Upper lobe of left lung (tissue), 6 donors: ENCODE measurements at places on chromosomes 11 and 22.

DNA sequence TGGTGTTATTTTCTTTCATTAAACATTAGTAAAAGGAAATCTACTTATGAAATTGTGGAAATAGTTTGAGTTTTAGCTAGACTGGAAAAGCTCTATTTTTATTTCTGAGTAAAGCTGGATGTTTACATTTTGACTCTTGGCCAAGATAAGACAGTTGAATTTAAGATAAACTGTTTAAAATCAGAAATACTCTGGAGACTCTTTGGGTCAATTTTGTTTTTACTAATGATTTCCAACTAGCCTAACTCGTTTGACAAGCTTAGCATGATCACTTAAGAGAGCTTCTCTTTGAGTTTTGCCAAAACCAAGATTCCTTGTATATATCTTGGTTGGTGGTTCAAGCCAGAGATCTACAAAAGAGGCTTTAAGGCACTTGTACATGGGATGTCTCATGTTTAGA is 724.8 kb upstream of the LUZP2 start:
- no peaks in the 10 kb centered on the region for H3K36me3 ChIP-seq
- DNase-seq = no peak
- no peaks in the 10 kb centered on the region for H3K27me3 ChIP-seq
- no peaks in the 10 kb centered on the region for H3K4me1 ChIP-seq

DNA sequence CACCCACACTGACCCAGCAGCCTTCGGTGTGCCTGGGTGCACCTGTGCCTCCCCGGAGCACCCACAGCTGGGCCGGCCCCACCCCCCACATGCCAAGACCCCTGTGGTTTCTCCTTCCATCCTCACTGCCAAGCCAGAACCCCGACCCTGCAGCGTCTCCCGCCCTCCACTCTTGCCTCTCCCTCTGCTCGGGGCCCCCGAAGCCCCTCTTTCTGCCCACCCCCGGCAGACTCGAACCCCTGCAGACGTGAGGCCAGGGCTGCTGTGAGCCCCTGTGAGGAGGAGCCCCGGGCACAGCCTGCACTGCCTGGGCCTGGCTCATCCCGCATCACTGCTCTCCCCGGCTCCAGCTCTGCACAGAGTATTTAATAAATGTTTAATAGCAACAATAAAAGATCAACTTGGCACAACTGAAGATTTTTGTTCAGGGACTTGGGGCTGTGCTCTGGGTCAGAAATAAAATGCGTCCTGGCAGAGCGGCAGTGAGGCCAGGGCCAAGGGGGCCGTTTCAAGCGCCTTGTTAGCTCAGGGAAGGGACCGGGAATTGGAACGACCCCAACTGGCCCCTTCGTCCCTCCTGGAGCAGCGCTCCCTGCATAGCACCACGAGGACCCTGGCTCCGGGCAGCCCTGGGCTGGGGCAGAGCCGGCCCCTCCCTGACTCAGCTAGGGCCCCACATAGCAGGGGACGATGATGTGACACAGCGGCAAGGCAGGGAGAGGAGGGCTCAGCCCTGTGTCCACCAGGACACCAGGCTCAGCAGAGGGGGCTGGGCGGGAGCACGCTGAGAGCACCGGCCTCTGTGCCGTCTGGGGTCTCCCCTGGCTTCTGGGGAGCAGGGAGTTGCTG is 520.8 kb downstream of the BRD1 start:
- H3K4me3 ChIP-seq = no peak overlapping the region
- no peak overlapping the region for H3K27ac ChIP-seq
- no peaks in the 10 kb centered on the region for H3K4me1 ChIP-seq
- H3K36me3 ChIP-seq = no peaks in the 10 kb centered on the region
- DNase-seq = peak; percentile 16

DNA sequence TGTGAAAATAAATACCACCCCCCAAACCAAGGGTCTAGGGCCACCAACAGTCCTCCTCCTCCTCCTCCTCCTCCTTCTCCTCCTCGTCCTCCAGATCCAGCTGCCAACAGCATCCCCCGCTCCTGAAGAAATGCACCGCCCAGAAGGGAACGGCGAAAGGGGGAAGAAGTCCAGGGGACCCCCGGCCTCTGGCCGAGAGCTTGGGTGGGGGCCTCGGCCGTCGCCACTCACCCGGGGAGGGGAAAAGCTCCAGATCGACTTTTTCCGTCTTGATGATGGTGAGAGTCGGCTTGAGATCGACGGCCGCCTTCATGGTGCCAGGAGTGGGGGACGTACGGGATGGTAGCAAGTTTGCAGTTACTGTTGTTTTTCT is 65.7 kb downstream of the ETS1 start:
- peaks cover 34% of the 10 kb centered on the region for H3K4me1 ChIP-seq
- peak; percentile 85 for DNase-seq
- H3K4me3 ChIP-seq = peak overlapping the region; percentile 53
- H3K27ac ChIP-seq = peak overlapping the region; percentile 98

DNA sequence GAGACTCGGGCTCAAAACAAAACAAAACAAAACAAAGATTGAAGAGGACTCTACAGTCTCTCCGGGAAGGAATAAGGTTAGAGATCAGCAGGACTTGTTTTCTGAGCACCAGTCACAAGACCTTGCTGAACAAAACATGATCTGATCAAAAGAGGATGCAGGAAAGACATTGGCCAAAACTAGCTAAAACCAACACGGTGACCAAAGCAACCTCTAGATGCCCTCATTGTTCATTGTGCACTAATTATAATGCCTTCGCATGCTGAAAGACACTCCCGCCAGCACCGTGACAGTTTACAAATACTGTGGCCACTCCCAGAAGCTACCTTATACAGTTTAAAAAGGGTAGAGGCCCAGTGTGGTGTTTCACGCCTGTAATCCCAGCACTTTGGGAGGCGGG is 15.7 kb upstream of the CHKA start:
- no peak overlapping the region for H3K27ac ChIP-seq
- peaks cover 19% of the 10 kb centered on the region for H3K4me1 ChIP-seq
- DNase-seq = no peak
- no peaks in the 10 kb centered on the region for H3K36me3 ChIP-seq
- H3K27me3 ChIP-seq = no peaks in the 10 kb centered on the region
- H3K4me3 ChIP-seq = no peak overlapping the region

- no peaks in the 10 kb centered on the region for H3K36me3 ChIP-seq
- no peak overlapping the region for H3K27ac ChIP-seq
- H3K4me3 ChIP-seq = no peak overlapping the region
- H3K4me1 ChIP-seq = no peaks in the 10 kb centered on the region
- DNase-seq = no peak
Measured at GRCh38 chr11:123419731-123420452, 10.2 kb upstream of the GRAMD1B start.

DNA sequence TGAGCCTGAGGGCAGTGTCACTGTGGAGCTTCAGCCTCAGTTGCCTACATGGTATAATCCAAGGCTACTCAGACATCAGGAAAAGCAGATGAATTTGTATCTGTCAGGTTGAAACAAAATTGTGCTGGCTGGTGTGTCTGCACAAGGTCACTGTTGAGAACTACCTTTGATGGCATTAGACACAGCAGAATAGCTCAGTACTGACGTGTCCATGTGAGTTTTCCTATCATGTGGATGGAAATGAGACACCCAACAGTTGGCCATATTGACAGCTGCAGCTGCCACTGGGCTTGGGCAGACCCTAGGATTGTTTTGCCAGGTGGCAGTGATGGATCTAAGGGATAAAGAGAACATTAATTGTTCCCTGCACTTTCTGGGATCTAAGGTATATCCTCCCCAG is 15.8 kb downstream of the CCDC134 start:
- H3K27ac ChIP-seq = no peak overlapping the region
- no peak for DNase-seq
- H3K27me3 ChIP-seq = no peaks in the 10 kb centered on the region
- no peak overlapping the region for H3K4me3 ChIP-seq

DNA sequence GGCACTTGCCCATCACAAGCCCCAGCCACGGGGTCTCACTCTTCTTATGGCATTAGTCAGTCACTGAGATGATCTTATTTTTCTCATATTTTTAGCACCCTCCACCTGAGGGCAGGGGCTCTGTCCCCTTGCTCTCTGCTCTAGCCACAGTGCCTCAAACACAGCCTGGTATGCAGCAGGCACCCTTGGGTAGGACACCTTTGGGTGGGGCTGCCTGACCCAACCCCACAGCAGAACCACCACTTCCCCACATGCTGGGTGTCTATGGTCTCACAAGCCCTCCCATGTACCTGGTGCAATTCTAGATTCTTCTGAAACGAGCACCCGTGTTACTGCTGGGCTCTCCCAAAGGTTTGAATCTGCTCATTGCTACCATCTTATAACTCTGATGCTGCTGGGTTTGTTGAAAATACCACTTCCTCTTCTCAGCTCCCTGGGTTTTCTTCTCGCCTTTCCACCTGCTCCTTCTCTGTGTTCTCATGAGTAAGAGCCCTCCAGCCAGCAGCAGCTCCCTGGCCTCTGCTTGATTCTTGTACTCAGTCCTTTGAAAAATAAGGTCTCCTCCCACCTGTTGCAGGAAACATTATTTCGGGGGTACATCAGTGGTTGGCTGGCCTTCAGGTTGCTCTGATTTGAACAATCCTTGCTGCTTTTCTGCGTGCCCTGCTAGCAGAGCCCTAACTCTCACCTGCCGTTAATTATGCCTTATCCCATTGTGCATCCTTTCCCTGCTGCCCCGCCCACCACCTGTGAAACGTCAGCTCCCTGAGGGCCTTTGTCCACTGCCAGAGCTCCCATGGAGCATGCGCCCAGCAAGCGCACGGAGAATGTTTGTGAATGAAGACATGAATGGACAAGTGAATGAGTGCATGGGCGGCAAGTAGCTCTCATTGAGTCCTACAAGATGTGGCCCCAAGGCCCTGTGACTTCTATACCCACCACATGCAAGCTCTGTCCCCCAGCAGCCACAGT is 1181.6 kb downstream of the TBC1D22A start:
- no peaks in the 10 kb centered on the region for H3K27me3 ChIP-seq
- no peak overlapping the region for H3K27ac ChIP-seq
- no peaks in the 10 kb centered on the region for H3K4me1 ChIP-seq
- DNase-seq = no peak

GRCh38 chr11:2366276-2366675 is 10.8 kb upstream of the CD81 start:
- DNase-seq = no peak
- H3K27me3 ChIP-seq = no peaks in the 10 kb centered on the region
- peaks cover 8% of the 10 kb centered on the region for H3K4me1 ChIP-seq
- H3K27ac ChIP-seq = no peak overlapping the region
- no peaks in the 10 kb centered on the region for H3K36me3 ChIP-seq
